ENCODE measurements at places on chromosomes 13 and 19. TPM values are rescaled to one million over a fixed set of nuclear protein-coding genes. Genes with fewer than 3 reads are reported as not detected.

GPR4 gene
- not detected for total RNA-seq

CALR3 gene
- total RNA-seq, result 0.16 TPM

NCR1 gene
- total RNA-seq, result not detected

C19orf67 gene
- not detected for total RNA-seq

BRSK1 gene
- 2.3 TPM for total RNA-seq
